Immature natural killer cell (primary cell): ENCODE measurements at places on chromosomes 2 and 18. TPM values are rescaled to one million over a fixed set of nuclear protein-coding genes. Genes with fewer than 3 reads are reported as not detected.

MYO7B gene
- polyA plus RNA-seq, result 0.37 TPM

TMEM127 gene
- 31.3 TPM for polyA plus RNA-seq

VWC2L gene
- not detected for polyA plus RNA-seq

RTP5 gene
- polyA plus RNA-seq, result not detected

NAB1 gene
- polyA plus RNA-seq, result 3.3 TPM

SULT1C2 gene
- polyA plus RNA-seq, result not detected

CAPN14 gene
- polyA plus RNA-seq, result not detected

SOX11 gene
- not detected for polyA plus RNA-seq

REG3G gene
- polyA plus RNA-seq, result not detected

DIPK1C gene
- polyA plus RNA-seq, result not detected

ROCK1 gene
- 15.3 TPM for polyA plus RNA-seq

LIMS4 gene
- not detected for polyA plus RNA-seq

CCDC93 gene
- polyA plus RNA-seq, result 7.7 TPM
